ENCODE measurements at places on chromosomes 1 and 21. TPM values are rescaled to one million over a fixed set of nuclear protein-coding genes. Genes with fewer than 3 reads are reported as not detected.

- DNase-seq, result no peak
Observed at GRCh38 chr1:155889566-155889965, 21.6 kb downstream of the RIT1 start.

DNA sequence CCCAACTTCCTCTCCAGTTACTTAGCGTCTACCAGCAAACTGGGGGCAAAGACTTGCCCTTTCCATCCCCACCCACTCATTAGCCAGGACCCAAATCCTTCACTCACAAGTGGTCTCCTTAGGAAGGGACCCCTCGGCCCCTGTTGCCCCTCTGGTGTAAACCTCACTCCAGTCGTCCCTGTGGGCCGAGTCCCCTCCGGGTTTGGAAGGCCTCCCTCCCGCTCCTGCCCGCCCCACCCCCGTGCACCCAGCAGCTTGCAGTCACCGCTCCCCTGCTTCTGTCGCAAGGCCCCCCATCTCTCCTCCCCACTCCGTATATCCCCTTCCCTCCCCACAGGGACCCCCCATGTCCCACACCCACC, 1.2 kb downstream of the EFHD2 start:
- DNase-seq, result no peak

DNA sequence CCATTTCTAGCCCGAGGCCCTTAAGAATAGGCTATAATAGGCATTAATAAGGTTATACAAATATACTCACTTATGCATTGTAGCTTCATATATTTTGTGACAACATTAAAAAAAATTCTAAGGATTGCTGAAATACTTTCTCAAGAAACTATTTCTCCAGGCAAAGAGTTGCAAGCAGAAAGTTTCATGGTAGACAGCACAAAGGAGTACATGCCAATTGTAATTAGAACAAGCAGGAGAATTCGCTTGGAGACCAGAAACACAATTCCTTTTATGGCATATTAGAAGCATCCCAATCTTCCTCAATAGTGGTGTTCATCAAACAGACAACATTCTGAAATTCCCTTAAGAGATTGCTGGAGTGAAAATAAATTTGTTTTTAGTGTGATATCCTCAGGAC, 122.8 kb downstream of the CRB1 start:
- no peak for DNase-seq

- no peak for DNase-seq
Observed at GRCh38 chr21:44940116-44940631, 345 bp downstream of the SLX9 start.

- DNase-seq, result peak; percentile 35
Observed at GRCh38 chr1:204285436-204286305, 71.9 kb upstream of the GOLT1A start.

- DNase-seq, result no peak
Observed at GRCh38 chr1:1438531-1439381, 3.3 kb downstream of the VWA1 start.

DNA sequence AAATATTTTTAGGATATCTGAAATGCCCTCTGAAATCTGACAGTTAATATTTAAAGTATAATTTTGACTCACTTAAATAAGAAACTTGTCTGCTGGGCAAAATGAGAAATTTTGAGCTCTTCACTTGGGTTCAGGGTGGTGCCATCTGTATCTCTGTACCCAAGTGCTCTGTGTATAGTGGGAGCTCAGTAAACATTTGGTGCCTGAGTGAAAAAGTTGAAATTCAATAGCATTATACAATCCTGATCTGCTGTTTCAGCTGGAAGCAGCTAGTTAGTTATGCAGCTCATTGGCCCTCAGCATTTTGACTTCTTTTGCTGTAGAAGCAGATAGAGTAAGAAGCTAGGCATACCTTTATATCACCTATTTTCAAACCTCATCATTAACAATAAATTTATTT, 73.3 kb downstream of the RPE65 start:
- no peak for DNase-seq

NTNG1 gene
- total RNA-seq, result not detected

All from HT-29 (cell line).